ENCODE measurements at places on chromosomes 1 and 21.

- DNase-seq = no peak
These were observed 23.3 kb downstream of the TUFT1 start for GRCh38 chr1:151563376-151563775.

- no peak for DNase-seq
These were observed 4.1 kb upstream of the OR2M5 start for GRCh38 chr1:248140846-248141245.

- DNase-seq = no peak
These were observed 151.5 kb downstream of the CLEC20A start for GRCh38 chr1:178345238-178345637.

DNA sequence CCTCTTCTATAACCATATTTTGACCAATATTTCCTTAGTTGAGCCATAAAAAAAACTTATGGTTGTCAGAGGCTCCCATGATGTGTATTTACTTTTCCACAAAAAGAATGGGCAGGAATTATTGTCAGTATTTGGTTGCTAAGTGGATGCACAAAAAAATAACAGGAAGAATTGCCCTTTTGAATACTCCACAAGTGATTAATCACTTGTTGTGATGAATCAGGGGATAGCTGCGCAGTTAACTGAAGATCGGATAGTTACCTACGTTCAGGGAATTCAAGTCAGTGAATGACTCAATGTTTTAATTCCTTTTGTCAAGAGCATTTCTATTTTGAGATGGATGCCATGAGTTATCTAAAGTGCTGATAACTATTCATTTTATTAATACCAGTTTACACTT lies 785.2 kb upstream of the B3GALT2 start:
- DNase-seq = no peak

GRCh38 chr1:180053594-180054567 lies 99.3 kb downstream of the CEP350 start:
- no peak for DNase-seq

GRCh38 chr1:200143347-200143746 lies 115.8 kb downstream of the NR5A2 start:
- no peak for DNase-seq

DNA sequence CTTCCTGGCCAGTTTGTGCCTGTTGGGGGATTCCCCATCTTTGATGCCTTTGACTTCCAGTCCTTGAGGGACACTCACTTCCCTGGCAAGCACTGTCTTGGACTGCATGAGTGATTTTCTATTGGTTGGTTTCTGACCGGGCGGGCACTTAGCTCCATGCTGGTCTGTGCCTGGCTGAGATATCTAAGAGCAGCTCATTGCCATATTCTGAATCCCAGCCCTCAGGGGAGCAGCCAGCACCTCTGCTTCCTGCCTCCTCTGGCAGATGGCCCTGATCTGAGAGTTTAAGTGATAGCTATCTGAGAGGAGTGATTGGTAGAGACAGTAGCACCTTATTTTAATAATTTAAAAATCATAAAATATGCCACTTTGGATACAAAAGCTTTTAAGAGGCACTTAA lies 52.5 kb downstream of the DISC1 start:
- DNase-seq = no peak

GRCh38 chr21:19731251-19731650 lies 1267.0 kb upstream of the NCAM2 start:
- no peak for DNase-seq

DNA sequence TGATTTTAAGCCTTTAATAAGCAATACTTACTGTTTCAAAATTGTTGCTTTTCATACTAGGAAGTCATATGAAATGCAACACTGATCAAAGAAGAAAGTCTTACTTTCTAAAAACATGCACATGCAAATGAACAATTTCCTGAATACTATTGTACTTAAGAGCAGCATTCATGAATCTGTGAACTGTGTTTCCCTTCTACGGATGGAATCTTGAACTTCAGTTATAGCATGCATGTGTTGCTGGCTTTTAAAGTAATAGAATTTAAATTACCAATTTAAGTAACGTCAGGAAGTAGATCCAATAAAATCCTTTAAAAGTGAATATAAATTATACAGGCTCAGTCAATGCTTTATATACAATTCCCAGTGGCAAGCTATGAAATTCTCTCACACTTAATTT lies 348.9 kb downstream of the KCNT2 start:
- no peak for DNase-seq

DNA sequence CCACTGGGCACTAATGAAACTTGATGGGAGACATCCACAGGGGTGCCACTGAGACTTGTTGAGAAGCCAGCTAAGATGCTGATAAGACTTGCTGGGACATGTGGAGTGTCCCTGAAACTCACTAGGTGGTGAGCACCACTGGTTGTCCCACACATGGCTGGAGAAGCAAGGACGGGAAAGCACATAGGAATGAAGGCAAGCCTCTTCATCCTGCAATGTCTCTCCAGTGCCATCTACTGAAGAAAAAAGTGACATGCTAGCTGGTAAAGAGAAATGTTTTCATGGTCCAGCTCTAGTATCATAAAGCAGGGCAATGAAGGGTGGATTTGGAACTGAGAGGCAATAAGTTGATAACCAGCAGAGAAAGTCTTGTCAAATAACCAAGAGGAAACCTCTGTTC lies 283.0 kb downstream of the PAPPA2 start:
- no peak for DNase-seq

DNA sequence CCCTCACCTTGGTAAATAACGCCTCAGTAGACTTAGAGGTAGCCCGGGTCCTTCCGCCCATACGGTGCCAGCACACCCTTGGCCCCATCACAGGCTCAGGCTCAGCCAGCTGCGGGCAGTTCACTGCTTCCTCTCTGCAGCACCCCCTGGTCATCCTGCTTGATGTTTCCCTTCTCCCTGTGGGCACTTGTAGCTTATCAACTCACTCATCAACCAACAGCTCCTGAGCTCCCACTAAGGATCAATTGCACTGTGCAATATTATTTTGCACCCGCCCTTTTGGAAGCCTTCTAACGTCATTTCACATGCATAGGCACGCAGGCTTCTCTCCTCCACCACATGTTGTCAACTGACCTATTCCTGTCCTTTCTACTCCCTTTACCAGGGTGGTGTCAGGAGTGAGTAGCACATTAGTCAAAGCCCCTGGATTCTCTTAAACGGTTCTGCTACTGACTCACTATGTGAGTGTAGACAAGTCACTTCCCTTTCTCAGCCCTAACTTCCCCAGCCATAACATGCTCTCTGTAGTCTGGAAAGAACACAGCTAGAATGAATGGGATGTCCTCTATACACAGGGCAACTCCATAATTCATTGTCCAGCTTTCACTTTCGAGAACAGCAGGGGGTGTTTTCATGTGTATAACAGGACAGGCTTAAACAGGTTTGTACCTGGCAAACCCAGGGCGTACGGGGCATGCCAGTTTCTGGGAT lies 47.1 kb upstream of the IRF2BP2 start:
- peak; percentile 41 for DNase-seq

GRCh38 chr21:35981514-35982070 lies 78.7 kb downstream of the SETD4 start:
- DNase-seq = no peak

DNA sequence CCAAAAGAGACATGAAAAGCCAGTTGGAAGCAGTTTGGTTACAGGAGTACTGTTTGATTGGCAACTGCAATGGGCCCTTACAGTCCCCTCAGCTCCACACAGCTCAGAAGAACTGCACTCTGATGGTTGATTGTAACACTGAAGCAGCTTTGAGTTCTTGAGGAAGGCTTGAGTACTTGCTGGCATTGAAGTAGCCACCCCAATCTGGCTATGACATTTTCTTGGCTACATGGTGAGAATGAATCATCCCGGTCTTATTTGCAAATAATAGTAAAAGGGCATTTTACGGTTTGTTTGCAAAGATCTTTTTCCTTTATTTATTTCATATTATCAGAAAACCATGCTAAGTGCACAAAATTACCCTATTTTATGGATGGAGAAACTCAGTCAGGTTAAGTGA lies 159.7 kb upstream of the BEND5 start:
- DNase-seq = no peak

- no peak for DNase-seq
These were observed at the start of gene STUM for GRCh38 chr1:226548256-226549093. Gene STUM, plus strand, starts transcription at chr1:226548764. Its CDS starts 141 bp downstream, at chr1:226548905.

- DNase-seq = no peak
These were observed 35.0 kb upstream of the PRKACB start for GRCh38 chr1:84108900-84109578.

DNA sequence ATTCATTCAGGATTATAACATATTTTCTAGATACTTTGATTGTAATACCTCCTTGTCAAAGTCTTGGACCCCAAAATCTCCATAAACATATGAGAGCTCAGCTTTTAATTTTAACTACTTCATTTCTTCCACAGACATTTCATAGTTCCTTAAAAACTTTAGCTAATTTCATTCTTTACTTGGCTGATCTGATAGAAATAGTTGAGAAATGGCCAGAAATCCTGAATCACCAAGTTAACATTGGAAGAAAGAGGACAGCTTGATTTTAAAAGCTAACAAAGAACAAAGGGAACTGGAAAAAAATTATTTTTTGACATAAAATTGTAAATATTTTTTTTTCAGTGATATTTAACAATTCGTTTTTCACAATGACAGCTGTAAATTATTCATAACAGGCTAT lies 216.5 kb downstream of the NTNG1 start:
- no peak for DNase-seq

DNA sequence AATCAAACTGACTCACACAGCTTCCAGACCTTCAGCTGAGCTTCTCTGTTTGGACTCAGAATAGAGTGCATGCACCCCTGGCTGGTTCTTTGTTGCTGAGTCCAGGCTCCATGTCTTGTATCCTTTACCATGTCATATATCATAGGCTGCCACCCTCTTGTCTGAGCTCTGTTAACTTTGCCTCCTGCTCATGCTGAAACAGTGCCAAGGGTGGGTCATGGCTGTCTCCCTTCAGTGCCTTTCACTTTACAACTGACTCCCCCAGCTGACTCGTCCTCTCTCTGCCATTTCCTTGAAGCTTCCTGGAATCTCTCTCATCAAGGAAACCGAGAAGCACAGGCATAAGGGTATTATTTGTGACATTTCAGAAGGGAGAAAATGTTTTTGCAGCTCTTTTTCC lies 885.3 kb downstream of the TTLL7 start:
- no peak for DNase-seq

DNA sequence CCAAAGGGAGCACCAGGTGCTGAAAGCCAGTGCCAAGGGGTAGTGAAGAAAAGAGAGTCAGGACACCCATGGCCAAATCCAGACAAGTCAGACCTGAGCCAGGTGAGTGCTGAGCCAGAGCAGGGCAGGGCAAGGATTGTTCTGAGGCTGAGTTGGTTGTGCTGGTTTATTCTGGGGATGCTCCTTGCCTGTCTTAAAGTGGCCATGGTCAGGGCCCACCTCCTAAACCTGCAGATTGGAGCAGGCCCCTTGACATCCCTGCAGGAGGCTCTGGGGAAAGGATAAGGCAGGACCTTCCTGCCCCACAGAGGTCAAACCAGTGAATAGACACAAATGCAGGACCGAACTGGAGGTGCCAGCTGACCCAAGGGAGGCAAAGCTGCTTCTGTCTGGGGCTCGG lies 138.4 kb downstream of the HIVEP3 start:
- no peak for DNase-seq

DNA sequence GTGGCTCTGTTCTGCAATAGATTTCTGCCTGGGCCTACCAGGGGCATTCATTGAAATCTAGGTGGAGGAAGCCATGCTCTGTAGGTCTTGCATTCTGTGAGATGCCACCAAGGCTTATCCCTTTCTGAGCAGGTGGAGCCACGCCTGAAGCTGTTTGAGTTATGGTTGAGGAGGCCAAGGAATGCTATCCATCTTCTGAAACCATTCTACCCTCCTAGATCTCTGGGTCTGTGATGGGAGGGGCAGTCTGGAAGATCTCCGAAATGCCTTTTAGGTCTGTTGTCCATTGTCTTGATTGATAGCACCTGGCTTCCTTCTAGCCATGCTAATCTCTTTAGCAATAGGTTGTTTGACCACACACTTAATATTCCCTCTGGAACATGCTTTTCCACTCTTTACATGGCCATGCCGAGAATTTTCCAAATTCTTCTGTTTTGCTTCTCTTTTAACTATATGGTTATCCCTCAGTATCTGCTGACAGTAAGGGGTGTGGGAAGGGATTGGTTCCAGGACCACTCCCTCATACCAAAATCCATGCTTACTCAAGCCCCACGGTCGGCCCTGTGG lies 45.2 kb downstream of the AK4 start:
- no peak for DNase-seq

GRCh38 chr1:37807555-37808368 lies at the start of the genes C1orf122 and YRDC:
Gene C1orf122, plus strand, starts transcription at chr1:37807790. Its CDS starts 615 bp downstream, at chr1:37808405.
Gene YRDC, minus strand, starts transcription at chr1:37808208. Its CDS starts 28 bp downstream, at chr1:37808180.
- peak; percentile 94 for DNase-seq

GRCh38 chr1:79969886-79970285 lies 963.4 kb upstream of the ADGRL4 start:
- no peak for DNase-seq

DNA sequence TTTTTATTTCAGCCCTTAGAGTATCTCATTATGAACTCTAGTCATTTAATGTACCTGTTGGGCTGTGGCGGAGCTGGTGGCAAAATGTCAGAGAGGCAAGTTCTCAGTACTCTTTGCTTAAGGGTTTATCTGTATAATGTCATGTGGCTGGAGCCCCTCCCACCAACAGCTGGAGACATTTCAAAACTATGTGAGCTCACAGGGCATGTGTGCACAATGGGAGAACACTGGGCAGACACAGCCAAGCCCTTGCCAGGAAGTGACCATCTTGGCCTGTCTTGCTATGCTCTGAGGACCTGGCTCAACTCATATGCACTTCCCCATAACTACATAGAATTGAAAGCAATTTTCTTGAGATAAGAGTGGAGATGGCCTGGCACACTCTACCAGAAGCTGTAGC lies 296.4 kb downstream of the PTPRU start:
- no peak for DNase-seq

DNA sequence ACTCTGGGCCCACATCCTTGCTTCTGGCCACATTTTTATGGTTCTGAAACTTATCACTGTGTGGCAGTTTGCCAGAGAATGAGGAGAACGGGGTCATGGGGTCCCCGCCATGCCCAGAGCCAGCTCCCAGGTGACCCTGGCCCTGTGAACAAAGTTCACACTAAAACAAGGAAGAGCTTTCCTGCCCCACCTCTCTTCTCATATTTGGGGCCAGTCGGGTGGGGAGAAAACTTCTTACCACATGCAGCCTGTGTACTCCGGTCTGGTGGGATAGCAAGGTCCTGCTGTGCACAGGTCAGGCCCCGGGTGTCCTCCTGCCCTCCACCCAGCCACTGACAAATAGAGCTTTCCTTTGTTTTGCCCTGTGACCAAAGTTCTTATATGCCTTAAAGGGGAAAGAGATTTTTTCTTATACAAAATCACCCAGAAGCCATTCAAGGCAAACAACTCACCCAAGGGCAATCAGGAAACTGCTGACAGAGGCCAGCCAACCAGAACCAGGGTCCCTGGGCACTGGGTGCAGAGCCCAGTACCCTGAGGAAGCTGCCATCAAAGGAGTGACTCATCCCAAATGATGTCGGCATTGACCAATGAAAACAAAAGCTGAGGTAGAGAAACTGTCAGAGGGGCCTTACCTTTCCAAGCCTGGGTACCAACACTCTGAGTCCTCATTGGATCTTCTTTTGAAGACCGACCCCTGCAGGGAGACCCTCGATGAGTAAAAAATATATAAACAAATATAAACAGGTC lies 53.6 kb downstream of the OLIG1 start:
- no peak for DNase-seq

- DNase-seq = no peak
These were observed 21.6 kb upstream of the CCSAP start for GRCh38 chr1:229364207-229365065.

- DNase-seq = no peak
These were observed 204.9 kb upstream of the JUN start for GRCh38 chr1:58988752-58989151.

GRCh38 chr1:54136269-54136896 lies 16.4 kb downstream of the CDCP2 start:
- no peak for DNase-seq

Measured in GM12865 (cell line).